ENCODE measurements at places on chromosomes 5 and 9. TPM values are rescaled to one million over a fixed set of nuclear protein-coding genes. Genes with fewer than 3 reads are reported as not detected.

GRCh38 chr5:72134226-72134899 is 27.1 kb downstream of the MAP1B start:
- no peak for DNase-seq

- no peak for DNase-seq
Measured at GRCh38 chr5:15645381-15646160, 145.6 kb downstream of the FBXL7 start.

DNA sequence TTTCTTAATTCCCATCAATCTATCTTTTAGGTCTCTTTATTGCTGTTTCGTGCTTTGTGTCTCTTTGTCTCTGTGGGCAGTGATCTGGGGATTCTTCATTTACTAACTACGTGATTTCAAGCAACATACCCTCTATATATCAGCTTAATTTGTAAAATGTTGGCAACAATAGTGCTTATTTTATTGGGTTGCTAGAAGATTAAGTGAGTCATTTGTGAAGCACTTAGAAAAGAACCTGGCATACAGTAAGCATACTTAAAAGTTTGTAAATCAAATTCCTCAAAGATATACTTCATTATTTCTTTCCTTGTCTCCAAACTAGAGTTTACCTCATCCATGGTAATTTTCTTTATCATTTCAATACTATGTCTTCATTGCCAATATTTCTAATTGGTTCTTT is 669.7 kb downstream of the MAT2B start:
- no peak for DNase-seq

PCDHB16 gene
- not detected for total RNA-seq

RASEF gene
- total RNA-seq, result not detected

ARPC5L gene
- 103 TPM for total RNA-seq

ZBED3 gene
- total RNA-seq, result 0.62 TPM

- no peak for DNase-seq
Measured at GRCh38 chr5:75463726-75464125, 47.7 kb downstream of the CERT1 start.

Data from activated CD4-positive, alpha-beta T cell treated with anti-CD3 and anti-CD28 coated beads, Interleukin-2, amount 10 ng/mL, durations not matched to agents 24 days and 14 days (primary cell).